ENCODE measurements at places on chromosomes 13 and 19.

DNA sequence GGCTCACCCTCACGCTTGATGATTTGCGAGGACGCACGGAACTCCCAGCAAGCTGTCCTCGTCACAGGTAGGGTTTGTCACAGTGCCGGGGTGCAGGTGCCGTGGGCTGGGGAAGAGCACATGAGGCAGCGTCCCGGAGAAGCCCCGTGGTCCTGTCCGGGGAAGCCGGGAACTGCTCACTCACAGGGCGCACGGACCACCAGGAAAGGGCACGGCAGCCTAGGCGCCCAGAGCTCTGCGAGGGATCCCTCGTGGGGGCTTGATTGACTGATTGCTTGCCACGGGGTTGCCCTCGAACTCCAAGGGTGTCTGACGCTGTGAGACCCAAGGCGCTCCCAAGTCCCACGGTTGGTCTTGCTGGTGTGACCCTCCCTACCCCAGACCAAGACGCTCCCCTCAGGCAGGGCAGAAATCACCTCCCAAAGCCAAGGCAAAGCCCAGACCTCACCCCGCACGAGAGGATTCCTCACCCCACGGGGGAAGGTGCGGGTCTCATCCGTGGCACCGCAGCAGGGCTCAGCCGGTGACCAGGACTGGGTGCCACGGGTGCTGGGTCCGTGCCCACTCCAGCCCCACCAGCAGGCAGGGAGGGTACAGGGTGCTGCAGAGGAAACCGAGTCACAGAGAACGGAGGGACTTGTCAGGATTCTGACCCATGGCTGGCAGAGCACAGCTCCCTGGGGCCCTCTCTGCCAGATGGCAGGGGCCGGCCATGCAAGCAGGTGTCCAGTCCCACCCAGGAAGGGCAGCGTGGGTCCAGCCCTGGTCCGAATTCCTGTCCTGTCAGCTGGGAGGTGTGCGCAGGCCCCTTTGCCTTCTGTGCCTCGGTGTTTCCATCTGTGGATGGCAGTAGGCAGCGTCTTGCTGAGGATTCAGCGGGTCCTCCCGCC is 7.7 kb downstream of the C2CD4C start:
- DNase-seq, result no peak

- no peak for DNase-seq
These were observed 151.6 kb downstream of the FOXO1 start for GRCh38 chr13:40514802-40515201.

DNA sequence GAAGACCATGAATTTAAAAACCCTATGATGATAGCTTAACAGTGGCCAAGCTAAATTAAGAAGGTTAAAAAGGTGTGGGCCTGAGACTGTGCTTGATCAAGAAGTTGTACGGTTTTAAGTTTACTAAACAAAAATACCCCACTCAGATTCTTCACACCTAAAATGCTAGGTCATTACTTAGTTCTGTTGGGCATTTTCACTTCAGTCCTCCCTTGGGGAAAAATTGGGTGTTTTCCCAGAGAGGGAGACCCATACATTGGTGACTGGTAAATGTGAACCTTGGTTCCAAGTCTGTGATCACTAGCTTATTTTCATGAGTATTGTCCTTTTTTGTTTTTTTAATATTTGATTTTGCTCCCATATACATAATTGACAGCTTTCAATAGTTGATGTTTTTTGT is 44.4 kb downstream of the MTUS2 start:
- no peak for DNase-seq

- DNase-seq, result no peak
These were observed 75.3 kb downstream of the TEX29 start for GRCh38 chr13:111395511-111396393.

All from CD4-positive, alpha-beta T cell treated with Interferon gamma for 1 hour (primary cell).